ENCODE measurements at places on chromosomes 16 and 17. TPM values are rescaled to one million over a fixed set of nuclear protein-coding genes. Genes with fewer than 3 reads are reported as not detected.

DNA sequence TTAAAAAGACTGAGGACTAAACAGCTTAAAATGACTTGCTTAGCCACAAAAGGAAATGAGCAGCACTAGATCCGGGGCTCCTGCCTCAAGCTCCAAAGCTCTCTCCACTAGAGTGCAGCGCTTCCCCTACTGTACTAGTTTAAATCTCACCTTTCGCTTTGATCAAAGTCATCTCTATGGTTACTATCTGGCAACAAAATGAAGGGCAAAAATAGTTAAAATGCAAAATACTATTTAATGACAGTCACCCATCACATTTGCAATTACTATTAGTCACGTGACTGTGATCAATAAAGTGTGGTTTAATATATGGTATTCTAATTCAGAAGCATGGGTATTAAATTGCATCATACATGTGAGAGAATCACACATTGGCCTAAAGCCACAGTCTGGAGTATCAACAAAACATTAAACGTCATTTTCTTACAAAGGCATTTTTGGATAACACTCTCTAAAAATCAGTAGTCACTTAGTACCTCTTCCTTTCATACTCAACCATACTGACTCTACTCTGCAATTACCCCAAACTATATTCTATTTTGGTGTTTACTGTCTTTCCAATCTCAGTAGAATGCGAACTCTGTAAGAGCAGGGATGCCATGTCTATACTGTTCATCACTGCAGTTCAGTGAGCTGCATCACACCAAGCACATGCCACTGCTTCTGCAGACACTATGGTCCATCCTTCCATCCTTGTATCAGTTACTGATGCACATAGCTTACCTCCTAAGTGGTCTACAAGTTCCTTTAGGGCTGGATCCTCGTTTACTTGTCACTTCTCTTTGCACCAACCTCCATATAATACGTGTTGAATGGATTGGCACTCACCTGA, 6.2 kb downstream of the PSMD12 start:
- DNase-seq = no peak

GRCh38 chr17:21542991-21543390, 149.3 kb upstream of the KCNJ18 start:
- no peak for DNase-seq

The PRSS21 gene
- 5.6 TPM for total RNA-seq

DNA sequence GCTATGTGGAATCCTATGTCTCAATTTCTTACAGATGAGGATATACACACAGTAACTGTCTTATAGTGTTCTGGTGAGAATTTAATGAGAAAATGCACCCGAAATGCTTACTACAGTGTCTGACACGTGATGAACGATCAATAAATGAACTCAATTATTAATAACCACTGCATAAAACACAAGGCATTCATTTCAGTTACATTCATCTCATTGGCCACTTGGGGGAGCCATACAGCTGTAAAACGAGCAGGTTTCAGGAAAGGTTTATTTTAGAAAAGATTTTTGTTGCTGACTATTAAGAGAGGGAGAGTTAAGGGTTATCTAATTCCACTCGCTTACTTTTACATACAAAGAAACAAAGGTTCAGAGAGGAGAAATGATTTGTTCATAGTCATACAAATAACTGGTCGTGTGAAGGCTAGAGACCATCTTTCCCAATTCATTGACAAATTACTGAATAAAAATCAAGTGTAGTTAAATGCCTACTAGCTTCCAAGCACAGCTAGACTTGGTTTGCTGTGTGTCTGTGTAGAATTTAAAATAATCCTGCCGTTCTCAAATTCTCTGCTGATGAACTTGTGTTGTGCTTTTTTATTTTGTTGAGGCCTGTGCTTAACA, 160.1 kb downstream of the MAP2K4 start:
- DNase-seq = peak; percentile 22

DNA sequence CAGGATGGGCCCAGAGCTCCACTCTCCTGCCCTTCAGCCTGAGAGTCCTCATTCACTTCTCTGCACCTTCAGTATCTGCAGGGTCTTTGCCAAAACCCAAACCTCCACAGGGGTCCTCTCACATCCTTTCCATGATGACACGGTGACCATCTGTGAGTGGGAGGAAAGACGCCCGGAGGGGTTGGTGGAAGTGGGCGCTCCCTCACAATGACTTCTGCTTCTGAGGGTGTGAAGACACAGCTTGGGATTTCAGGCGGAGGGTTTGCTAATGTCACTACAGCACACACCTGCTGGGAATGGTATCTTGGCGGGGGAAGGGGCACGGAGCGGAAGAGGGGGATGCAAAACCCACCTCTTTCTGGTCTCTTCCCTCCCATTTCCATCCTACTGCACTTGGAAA, 115.1 kb upstream of the SDK2 start:
- DNase-seq = no peak

- DNase-seq = no peak
Measured at GRCh38 chr17:42167807-42168206, 13.0 kb upstream of the RAB5C start.

GRCh38 chr17:49496183-49496866, 1.2 kb downstream of the NGFR start:
- no peak for DNase-seq

All from foreskin keratinocyte (primary cell).